AG10803 (cell line): ENCODE measurements at places on chromosomes 13 and 19.

DNA sequence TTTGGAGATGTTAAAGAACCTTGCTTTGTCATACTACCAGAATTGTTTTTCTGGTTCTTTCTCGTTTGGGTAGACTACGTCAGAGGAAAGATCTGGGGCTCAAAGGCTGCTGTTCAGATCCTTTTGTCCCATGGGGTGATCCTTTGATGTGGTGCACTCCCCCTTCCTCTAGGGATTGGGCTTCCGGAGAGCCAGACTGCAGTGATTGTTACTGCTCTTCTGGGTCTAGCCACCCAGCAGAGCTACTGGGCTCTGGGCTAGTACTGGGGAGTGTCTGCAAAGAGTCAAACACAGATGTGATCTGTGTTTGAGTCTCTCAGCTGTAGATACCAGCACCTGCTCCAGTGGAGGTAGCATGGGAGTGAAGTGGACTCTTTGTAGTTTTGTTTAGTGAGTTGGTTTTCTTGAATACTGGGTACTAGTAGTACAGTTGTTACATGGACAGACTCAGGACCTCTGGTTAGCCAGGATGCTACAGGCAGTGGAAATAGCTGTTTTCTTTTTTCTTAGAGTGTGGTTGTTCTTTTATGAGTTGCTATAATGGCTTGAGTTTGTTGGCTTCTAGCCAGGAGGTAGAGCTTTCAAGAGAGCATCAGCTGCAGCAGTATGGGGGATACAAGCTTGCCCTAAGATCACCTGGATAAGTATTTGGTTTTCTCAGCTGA, 34.4 kb downstream of the DNAJC15 start:
- DNase-seq, result no peak

- no peak for DNase-seq
These were observed 3.2 kb upstream of the PRR36 start for GRCh38 chr19:7877249-7877836.

DNA sequence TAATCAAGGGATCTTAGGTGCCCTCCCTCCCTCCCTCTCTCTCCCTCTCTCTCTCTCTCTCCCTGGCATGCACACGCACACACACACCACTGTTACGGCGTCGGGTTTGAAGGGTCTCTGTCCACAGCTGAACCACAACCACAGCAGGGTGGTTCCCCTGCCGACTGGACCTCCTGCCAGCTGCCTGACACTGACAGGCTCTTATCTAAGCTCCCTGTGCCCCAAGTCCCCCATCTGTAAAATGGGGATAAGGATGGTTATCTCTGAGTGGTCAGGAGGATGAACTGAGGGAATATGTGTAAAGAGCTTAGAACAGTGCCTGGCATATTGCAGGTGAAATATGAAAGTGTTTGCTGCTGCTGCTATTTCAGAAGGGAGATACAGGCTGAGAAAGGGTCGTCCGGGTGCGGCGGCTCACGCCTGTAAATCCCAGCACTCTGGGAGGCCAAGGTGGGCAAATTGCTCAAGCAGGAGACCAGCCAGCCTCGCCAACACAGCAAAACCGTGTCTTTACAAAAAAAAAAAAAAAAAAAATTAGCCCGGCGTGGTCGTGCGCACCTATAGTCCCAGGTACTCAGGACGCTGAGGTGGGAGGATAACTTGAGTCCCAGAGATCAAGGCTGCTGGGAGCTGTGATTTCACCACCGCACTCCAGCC, 852 bp upstream of the SHISA7 start:
- DNase-seq, result no peak

- no peak for DNase-seq
These were observed 458.6 kb downstream of the DCT start for GRCh38 chr13:94020833-94021232.

DNA sequence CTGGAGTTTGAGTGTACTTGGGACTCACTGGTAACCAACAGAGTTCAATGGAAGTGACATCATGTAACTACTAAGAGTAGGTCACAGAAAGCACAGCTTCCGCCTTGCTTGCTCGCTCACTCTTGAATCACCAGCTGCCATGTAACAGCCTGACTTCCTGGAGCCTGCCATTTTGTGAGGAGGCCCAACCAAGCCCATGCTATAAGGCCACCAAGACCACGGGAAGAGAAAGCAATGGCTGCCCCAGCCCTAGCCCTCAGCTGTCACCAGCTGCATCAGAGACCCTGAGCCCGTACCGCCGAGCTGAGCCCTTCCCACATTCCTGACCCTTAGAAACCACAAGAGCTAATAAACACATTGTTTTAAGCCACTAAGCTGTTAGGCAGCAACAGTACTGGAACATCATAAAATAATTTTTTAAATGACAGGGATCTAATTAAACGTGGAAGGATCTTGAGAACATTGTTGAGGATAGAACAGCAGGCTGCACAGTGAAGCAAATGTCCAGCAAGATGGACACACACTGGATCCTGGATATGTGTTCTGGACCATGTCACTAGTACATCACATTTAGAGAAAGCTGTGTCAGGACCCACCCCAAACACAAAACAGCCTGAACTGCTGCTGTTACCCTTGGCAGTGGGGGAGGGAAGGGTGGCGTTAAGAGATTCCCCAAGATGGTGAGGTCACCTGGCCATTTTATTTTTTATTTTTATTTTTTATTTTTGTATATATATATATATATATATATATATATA, 21.7 kb upstream of the LDLR start:
- DNase-seq, result no peak

DNA sequence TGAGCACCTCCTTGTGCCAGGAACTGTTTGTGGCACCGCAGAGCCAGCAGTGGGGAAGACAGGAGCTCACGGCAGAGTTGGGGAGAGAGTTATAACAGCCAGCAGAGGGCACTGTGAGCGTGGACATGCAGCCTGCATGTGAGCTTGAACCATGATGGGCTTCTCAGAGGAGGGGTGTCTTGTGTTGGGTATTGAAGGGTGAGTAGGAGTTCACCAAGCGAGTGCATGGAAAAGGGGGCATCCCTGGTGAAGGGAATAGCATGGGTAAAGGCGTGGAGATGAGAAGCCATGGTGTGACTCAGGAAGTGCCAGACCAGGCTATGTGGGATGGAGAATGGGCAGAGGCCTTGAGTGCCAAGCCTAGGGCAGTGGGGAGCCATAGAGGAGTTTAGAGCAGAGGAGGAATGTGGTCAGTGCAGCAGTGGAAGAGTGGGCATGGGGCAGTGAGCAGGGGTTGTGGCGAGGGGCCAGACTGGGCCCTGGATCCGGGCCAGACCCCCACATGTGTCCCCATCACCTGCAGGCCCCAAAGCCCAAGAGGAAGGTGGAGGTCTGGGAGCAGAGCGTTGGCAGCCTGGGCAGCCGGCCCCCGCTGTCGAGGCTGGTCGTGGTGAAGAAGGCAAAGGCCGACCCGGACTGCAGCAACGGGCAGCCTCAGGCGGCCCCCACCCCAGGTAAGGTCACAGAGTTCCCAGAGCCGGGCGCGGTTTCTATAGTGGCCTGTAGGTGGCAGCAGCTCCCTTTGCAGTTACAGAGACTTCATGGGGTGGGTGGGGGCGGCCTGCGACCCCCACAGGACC, 11.8 kb upstream of the SHD start:
- peak; percentile 21 for DNase-seq

- peak; percentile 67 for DNase-seq
These were observed 122.0 kb downstream of the ENOX1 start for GRCh38 chr13:43664700-43665191.

- DNase-seq, result no peak
These were observed 15.5 kb downstream of the STAP2 start for GRCh38 chr19:4322942-4323665.

DNA sequence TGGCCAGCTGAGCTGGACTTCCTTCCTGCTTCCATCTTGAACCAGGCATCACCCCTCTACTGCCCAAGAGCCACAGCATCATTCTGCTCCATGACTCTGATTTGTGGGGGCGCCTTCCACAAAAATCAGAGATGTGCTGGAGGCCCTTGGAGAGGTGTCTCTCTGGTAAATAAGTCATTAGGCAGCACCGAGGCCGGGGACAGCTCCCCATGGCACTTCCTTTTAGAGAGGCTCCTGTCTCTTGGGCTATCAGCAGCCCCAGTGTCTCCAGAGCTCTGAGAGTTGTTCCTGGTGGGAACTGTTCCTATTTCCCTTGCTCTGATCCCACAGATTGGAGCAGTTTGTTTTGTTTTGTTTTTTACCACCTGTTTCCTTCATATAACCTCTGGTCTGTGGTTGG, 19.9 kb downstream of the NWD1 start:
- no peak for DNase-seq

DNA sequence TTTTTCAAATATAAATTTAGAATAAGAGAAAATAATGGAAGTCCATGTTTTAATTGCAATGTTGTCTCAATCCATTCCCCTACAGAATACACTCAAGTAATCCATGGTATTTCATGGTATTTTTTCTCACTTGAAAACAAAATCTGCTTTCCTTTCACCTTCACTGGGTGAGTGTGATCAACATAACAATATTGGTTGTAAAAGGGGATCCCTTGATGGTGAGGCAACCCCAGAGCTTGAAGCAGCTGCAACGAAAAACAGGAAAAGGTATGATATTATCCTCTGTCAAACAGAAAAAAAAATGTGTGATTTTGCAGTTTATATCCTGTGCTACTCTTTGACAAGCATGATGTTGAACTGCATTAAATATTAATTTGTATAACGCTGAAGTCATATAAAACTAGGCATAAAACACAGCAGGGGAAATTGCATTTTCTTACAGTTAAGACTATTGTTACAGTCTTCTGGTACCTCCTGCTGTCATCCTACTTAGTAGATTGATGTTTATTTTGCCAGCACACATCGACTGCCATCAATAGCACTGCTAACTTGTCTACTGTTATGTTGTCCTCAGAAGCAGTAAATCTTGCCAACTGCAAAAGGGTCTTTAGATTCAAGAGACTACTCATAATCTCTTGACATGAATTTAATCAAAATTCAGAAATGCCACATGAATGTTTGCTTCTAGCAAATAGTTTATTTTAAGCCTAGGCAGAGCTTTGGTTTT, 373.1 kb upstream of the MIR17HG start:
- no peak for DNase-seq

DNA sequence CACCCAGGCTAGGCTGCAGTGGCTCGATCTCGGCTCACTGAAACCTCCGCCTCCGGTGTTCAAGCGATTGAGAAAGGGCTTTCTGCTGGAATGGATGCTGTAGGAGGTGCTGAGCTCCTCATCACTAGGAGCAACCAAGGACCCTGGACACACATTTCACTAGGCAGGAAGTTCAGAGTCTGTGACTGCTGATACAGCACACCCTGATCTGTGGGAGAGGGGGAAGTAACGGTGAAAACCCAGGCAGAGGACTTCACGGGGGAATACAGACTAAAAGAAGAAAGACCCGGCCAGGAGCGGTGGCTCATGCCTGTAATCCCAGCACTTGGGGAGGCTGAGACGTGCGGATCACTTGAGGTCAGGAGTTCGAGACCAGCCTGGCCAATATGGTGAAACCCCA, 11.9 kb upstream of the NOTCH3 start:
- DNase-seq, result no peak

DNA sequence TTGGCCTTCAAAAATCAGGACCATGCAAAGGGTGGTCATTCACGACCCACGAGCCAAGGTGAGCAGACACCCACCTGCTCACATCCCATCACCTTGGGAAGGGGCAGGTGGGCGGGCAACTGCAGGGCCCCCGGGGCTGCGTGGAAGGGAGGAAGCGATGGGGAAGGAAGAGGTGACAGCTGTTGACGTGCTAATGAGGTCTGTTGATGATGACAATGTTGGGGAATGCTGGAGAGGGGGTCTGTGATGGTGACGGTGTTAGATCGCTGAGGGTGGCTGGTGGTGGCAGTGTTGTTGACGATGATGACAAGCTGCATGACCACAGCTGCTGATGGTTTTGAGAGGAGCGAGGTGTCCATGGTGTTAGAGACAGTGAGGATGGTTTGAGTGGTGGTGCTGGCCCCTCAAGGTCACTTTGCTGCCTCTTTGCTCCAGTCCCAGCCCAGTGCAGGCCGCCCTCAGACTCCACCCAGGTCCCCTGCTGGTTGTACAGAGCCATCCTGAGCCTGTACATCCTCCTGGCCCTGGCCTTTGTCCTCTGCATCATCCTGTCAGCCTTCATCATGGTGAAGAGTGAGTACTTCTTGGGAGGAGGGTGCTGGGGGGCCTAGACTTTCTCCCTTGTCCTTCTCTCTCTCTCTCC, 900 bp downstream of the MCEMP1 start:
- DNase-seq, result no peak

DNA sequence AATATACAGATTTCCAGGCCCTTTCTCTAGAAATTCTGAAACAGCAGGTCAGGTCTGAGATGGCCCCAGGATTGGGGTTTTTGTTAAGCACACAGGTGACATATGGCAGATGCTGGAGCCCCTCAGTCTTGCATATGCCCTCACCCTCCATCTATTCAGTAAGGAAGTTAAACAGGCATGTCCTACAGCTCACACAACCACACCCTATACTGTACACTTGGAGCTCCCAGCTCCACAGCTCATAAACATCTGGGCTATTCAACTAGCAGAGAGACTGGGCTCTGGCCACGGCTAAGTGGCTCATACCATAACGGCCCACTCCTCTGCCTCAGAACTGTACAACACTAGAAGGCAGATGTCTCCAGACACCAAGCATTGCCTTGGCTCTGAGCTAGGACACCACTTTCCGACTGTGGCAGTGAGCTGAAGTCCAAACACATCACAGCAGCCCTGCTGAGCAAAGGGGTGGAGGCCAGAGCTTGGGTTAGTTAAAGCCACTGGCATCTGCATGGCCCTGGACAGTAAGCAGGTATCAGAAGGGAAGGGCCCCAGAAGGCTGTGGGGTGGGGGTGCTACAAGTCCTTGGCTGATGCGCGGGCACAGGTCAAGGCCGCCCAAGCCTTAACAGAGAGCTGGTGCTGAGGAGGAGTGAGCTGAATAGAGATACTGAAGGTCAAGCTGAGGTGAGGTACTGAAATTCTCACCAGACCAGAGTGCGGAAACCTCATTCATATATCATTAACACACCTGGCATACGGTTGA, 79.1 kb downstream of the ABCC4 start:
- DNase-seq, result no peak

DNA sequence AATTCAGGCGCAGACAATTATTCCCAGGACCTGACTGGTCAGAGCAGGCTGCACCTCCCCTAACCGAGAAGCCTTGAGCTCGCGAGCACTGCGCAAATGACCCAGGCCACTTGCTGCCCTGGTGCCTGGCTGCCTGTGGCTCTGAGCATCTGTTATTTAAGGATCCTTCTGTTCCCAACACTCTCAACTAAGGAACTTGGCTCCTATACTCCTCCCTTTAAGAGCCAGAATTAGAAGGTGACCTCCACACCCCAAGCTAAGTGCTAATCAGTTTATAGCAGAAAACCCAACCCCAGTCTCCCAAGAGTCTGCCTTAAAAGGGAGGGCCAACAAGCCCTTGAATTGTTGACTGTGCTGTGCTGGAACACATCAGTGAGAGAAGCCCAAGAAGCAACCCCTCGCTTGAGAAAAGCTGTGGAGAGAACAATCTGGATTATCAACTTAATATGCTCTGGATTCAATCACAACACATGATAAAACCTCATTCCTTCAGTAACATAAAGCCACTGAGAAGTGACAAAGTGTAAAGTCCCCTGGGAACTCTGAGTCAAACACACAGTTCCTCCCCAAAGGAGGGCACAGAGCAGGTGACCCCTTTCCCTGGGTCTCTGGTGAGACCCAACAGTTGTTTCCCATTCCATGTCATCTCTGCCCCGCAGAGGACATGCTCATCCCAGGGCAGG, 14.6 kb downstream of the AKAP8L start:
- no peak for DNase-seq
